Activated CD4-positive, alpha-beta memory T cell treated with anti-CD3 and anti-CD28 coated beads, Interleukin-2, amount 10 ng/mL, durations not matched to agents 7 days and 5 days (primary cell): ENCODE measurements at places on chromosomes 13 and 19. TPM values are rescaled to one million over a fixed set of nuclear protein-coding genes. Genes with fewer than 3 reads are reported as not detected.
A peak's percentile ranks its signal among the peaks of the same experiment; 100 is the strongest.

The SIRT6 gene
- total RNA-seq: 37.7 TPM

The TPTE2 gene
- total RNA-seq: 0.18 TPM

The UBAC2 gene
- total RNA-seq: 53.8 TPM

The LGI4 gene
- 0.55 TPM for total RNA-seq

The IGSF23 gene
- not detected for total RNA-seq

The OR7D2 gene
- total RNA-seq: 0.08 TPM

The RASGRP4 gene
- total RNA-seq: 20.0 TPM

The USP12 gene
- total RNA-seq: 22.5 TPM

- no peaks in the 10 kb centered on the region for H3K36me3 ChIP-seq
- no peak overlapping the region for H3K4me3 ChIP-seq
Observed at GRCh38 chr19:47661161-47661560, 52.1 kb upstream of the EHD2 start.

- H3K27ac ChIP-seq: no peak overlapping the region
- no peak overlapping the region for H3K4me3 ChIP-seq
- H3K4me1 ChIP-seq: peaks cover 30% of the 10 kb centered on the region
- peaks cover 32% of the 10 kb centered on the region for H3K36me3 ChIP-seq
- no peaks in the 10 kb centered on the region for H3K27me3 ChIP-seq
- no peak for DNase-seq
Observed at GRCh38 chr19:18922228-18922985, 2.9 kb downstream of the DDX49 start.

- H3K27ac ChIP-seq: no peak overlapping the region
- no peaks in the 10 kb centered on the region for H3K27me3 ChIP-seq
- no peak for DNase-seq
Observed at GRCh38 chr13:21849323-21849722, 178.4 kb downstream of the FGF9 start.

GRCh38 chr19:47322058-47322457, 9.9 kb upstream of the C5AR2 start:
- H3K4me3 ChIP-seq: no peak overlapping the region
- H3K27ac ChIP-seq: no peak overlapping the region
- H3K4me1 ChIP-seq: peaks cover 4% of the 10 kb centered on the region
- no peaks in the 10 kb centered on the region for H3K36me3 ChIP-seq
- H3K27me3 ChIP-seq: peaks cover 29% of the 10 kb centered on the region

DNA sequence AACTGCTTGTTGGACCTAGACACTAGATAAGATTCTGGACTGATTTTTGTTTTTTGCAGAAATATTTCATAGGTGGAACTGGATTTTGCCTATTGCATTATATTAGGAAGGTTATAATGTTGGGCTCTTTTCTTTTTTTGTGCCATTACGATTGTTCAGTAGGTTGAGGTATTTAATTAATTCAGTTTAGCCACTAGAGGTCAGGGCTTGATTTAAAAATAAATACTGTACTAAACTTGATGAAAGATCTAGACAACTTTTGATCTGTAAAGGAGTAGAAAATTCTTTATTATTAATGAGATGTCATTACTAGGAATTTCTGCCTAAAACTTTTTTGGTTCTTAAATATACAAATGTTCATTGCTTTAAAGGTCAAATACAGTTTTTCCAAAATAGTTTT, 15.2 kb upstream of the SUPT20H start:
- no peak overlapping the region for H3K27ac ChIP-seq
- H3K4me1 ChIP-seq: no peaks in the 10 kb centered on the region
- H3K27me3 ChIP-seq: no peaks in the 10 kb centered on the region

DNA sequence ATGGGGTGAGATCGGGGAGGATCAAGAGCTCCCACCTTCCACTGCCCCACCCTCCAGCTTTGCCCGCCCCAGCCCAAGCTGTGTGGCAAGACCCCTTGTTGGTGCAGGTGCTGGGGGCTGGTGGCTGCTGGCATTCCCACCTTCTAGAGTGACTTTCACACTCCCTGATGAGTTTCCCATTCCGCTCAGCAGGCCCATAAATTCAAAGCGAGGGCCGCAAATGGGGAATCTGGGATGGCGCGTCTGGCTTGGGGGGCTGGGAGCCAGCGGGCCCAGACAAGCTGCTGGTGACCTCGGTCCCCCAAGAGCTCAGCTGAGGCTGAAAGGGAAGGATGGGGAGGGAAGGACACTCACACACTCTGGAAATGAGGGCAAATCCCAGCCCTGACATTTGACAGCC, 110.3 kb downstream of the GADD45B start:
- peaks cover 14% of the 10 kb centered on the region for H3K27me3 ChIP-seq
- H3K4me1 ChIP-seq: no peaks in the 10 kb centered on the region
- H3K36me3 ChIP-seq: peaks cover 3% of the 10 kb centered on the region
- H3K27ac ChIP-seq: no peak overlapping the region
- no peak overlapping the region for H3K4me3 ChIP-seq

GRCh38 chr19:55118401-55118991, 1.1 kb upstream of the PPP1R12C start:
- H3K36me3 ChIP-seq: peaks cover 11% of the 10 kb centered on the region
- peak; percentile 51 for DNase-seq
- peaks cover 15% of the 10 kb centered on the region for H3K27me3 ChIP-seq
- H3K4me3 ChIP-seq: peak overlapping the region; percentile 91
- H3K4me1 ChIP-seq: peaks cover 46% of the 10 kb centered on the region

GRCh38 chr19:3145909-3146676, 10.3 kb downstream of the GNA15 start:
- H3K27me3 ChIP-seq: no peaks in the 10 kb centered on the region
- H3K27ac ChIP-seq: peak overlapping the region; percentile 61
- DNase-seq: no peak
- no peak overlapping the region for H3K4me3 ChIP-seq
- peaks cover 49% of the 10 kb centered on the region for H3K4me1 ChIP-seq

- H3K4me3 ChIP-seq: no peak overlapping the region
- H3K27me3 ChIP-seq: no peaks in the 10 kb centered on the region
- H3K27ac ChIP-seq: no peak overlapping the region
- no peaks in the 10 kb centered on the region for H3K4me1 ChIP-seq
- no peak for DNase-seq
Observed at GRCh38 chr13:112986946-112987681, 18.1 kb downstream of the MCF2L start.

DNA sequence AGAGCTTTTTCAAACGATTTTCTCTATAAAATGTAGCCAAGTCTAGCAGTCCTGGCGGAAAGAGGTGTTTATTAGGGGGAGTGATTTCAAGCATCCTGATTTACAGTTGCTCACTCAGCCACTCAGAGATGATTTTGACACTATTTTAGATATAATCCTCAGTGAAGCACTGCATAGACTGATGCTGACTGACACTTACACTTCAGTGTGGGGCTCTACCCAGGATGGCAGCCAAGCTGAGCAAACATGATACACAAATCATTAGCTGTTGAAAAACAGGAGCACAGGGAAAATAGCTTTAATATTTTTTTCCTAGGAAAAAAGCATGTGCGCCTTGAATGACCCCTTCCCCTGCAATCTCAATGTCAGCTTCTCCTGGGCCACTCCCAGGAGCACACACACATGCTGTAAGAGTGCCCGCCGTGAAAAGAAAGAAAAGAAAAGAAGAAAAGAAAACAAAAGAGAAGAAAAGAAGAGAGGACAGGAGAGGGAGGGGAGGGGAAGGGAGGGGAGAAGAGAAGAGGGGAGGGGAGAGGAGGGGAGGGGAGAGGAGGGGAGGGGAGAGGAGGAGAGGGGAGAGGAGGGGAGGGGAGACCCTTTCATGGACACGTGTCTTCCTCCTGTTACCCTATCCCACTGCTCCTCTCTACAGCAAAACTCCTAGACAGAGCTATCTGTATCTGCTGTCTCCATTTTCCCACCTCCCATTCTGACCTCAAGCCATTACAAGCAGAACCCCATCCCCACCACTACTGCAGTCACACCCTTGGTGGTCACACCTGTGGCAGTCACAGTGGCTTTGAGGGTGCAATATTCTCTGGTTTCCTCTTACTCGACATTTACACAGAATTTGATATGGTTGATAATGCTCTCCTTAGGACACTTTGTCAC, 36.4 kb downstream of the RCBTB2 start:
- H3K4me3 ChIP-seq: peak overlapping the region; percentile 61
- no peaks in the 10 kb centered on the region for H3K27me3 ChIP-seq
- H3K4me1 ChIP-seq: peaks cover 67% of the 10 kb centered on the region
- DNase-seq: peak; percentile 86
- H3K36me3 ChIP-seq: peaks cover 34% of the 10 kb centered on the region

DNA sequence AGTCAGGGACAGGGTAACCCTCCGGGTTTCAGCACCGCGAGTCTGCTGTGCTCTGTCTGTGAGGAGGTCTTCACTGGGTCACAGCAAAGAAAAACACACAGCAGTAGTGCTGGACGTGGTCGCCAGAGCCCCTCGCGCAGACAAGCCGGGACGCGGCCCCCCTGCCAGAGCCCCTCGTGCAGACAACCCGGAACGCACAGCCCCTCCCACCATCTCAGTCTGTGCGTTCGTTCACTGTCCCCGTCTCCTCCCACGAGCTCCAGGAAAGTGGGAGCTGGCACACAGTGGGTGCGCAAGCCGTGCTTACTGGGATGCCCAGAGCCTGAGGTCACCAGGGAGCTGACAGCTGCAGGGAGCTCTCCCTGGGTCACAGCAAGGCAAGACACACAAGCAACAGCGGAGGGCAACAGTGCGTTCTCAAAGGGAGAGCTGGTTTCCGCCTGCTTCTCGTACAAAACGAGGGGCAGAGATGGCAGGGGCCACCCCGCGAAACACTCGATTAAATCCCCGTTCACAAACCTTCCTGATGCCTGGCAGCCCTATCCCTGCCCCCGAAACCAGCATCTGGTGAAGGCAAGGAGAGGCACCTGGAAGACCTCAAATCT, 3.2 kb upstream of the PLPP2 start:
- no peak for DNase-seq
- H3K4me1 ChIP-seq: peaks cover 6% of the 10 kb centered on the region
- H3K27ac ChIP-seq: no peak overlapping the region
- peaks cover 32% of the 10 kb centered on the region for H3K27me3 ChIP-seq
- H3K4me3 ChIP-seq: no peak overlapping the region
